ENCODE measurements at places on chromosomes 11 and 22.

DNA sequence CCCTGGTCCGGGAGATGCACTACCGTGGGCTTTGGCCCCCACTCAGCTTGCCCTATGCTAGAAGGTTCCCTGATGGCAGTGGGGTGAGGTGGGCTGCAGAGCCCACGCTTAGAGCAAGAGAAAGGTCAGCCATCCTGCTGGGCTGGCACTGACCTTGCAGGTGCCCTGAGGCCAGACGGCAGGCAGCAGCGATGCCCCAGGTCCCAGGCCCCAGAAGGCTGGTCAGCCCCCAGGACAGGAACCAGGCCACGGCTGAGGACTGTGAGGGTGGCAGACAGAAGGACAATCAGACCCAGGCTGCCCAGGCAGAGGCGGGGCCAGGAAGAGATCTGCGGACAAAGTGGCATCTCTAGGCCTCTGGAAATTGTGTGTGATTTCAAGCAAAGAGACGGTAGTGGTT is 231.7 kb downstream of the CTTN start:
- DNase-seq, result no peak

DNA sequence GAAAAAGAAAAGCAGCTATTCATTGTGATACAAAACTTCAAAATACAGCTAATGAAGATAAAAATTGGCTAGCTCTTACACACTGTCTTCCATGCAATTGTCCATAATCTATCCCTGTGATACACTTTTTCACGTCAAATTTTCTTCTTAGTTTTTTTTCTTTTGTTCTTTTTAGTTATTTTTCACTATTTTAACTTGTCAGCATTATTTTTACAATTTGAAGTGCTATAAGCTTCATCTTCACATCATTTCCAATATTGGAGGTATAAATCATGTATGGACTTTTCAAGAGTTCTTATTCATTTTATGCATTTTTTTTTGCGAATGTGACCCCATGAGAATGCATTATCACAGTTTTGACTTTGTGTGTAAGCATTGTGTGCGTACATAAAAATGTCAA is 4.1 kb downstream of the OR5B17 start:
- no peak for DNase-seq

DNA sequence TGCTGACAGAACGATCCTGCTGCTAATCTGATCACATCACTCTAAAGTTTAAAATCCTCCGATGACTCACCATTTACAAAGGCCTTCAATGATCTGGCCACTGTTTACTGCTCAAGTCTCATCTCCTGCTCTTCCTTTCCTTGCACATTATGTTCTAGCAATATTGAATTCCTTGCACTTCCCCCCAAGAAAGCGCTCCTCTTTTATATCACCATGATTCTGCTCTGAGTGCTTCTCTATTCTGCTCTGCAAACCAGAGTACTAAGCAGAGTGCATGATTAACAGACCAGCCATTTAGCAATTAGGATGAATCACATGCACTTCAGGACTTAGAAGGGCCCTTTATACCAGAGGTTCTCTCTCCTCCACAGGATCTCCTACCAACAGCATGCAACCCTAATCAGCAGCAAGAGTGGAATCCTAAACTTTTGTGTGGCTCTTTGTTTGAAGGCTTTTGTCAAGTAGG is 1122.8 kb upstream of the CCDC90B start:
- DNase-seq, result peak; percentile 0

- DNase-seq, result peak; percentile 79
Observed at GRCh38 chr11:129652835-129653234, 162.8 kb upstream of the TMEM45B start.

GRCh38 chr11:119983240-119983732 is 154.6 kb downstream of the TRIM29 start:
- no peak for DNase-seq

GRCh38 chr11:10678101-10678500 is 15.5 kb downstream of the IRAG1 start:
- no peak for DNase-seq

GRCh38 chr11:68383976-68384501 is 71.6 kb downstream of the LRP5 start:
- DNase-seq, result no peak

DNA sequence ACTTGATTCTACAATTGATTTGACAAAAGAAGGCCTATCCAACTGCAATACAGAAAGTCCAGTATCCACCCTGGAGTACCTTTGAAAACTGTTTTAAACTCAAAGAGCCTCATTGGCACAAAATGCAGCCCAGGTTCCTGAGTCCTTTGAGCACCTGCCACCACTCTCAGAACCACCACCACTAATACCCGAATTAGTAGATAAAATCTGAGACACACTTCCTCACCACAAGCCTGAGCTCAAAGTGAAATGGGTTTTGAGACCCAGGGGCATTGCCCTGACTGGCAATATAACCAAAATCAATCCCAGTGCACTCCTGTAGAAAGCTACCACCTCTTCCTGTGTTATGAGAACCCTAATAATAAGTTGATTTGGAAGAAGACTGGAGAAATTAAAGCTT is 215.7 kb downstream of the CSNK2A3 start:
- no peak for DNase-seq

DNA sequence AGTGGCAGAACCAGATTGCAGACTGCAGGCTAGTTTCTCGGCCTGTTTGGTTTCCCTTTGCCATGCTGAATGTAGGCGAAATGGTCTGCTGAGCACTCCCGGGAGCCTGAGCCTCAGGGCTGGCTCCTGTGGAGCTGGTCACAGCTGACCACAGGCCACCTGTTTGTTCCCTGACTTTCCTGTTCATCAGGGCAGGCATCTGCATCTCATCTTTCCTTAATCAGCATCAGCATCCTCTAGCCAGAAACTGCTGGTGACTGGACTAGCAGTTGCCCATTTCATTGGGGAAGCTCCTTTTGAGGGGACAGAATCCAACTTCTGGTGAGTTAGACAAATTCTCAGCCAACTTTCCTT is 20.2 kb upstream of the C11orf96 start:
- DNase-seq, result no peak

GRCh38 chr11:96218006-96218405 is 125.0 kb downstream of the MAML2 start:
- DNase-seq, result no peak

DNA sequence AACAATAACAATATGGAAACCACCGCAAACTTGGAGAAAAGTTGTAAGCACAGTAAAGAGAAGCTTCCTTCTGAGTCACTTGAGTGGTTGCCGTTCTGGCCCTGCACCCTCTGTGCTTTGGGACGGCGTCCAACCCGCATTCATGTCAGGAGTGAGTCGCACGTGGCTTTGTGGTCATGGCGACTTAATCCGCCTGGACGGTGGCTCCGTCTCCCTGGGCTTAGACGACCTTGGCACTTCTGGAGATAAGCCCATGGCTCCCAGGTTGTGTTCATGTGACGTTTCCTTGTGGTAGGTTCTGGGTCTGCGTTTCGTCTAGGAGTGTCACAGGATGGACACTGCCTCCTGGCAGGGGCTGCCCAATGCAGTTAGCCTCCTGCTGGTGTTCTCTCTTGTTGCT is 40.5 kb downstream of the TPCN2 start:
- DNase-seq, result peak; percentile 56

DNA sequence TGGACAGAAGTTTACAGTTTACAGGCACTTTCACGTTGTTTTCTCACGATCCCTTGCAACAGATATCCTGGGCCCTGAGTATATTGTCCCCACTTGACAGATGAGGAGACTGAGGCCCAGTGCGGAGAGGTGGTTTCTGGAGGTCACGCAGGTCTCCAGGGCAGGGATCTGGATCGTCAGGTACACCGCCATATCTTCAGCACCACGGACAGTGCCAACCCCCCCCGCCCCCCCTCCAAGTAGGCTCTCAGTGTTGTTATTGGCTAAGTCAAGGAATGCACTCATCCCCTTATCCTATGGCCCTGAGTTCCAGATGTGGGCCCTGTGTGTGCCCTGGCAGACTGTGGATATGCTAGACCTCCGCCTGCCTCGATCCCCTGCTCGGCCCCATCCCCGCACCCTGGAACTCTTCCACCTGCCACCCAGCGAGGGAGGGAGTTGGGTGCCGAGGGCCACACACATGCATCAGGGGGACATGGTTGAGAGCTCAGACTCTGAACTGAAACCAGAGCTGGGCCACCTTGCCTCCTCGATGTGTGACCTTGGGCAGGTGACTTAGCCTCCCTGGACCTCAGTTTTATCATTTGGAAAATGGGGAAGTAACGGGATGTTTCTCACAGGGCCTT is 37.5 kb downstream of the MPPED1 start:
- no peak for DNase-seq

DNA sequence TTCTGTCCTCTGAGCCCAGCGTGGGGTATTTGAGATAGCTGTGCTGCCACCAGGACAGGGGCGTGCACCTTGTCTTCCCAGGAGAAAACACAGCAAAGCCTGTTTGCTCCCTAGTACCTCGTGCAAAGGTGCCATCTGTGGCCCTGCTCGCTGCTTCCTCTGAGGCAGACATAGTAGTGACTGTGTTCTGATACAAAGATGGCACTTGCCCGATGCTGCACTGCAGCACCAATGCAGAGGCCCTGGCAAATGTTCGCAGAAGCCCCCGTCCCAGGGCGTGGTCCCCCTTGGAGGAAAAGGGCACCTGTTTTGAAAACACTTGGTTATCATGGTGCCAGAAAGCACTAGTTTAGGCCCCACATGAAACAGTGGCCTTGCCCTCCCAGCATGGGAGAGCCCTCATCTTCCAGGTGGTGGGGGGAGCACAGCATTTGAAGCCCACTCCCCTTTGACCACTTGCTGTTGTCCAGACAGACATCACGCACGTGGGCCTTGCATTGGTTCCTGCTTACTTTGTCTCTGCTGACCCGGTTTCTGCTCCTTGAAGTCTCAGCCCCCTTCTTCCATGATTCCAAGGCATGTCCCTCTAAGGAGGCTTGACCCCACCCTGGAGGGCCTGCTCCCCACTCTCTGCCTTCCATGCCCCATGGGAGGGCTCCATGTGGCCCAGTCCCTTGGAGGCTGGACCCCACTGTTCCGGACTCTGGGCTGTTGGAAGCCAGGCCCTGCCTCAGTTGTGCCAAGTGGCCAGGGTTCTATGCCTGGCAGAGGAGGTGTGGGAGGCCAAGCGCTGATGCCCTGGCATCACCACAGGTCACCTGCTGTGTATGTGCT is 109.4 kb downstream of the KCNQ1OT1 start:
- no peak for DNase-seq

DNA sequence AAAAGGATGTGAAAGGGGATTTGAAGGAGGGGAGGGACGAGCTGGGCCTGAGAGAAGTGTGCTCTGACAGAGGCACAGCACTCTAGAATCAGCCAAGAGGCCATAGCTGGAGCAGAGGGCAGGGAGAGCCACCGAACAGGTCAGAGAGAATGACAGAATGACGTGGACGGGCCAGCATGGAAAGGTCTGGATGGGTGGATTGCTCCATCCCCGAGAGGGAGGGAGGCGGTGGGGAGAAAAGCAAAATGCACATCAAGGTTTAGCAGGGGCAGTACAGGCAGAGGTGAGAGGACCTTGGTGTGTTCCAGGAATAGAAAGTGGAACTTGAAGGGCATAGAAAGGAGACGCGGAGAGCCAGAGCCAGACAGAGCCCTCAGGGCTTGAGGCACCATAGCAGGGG is 6.9 kb downstream of the PMM1 start:
- no peak for DNase-seq

GRCh38 chr11:58576887-58577471 is 1.3 kb upstream of the LPXN start:
- peak; percentile 35 for DNase-seq

DNA sequence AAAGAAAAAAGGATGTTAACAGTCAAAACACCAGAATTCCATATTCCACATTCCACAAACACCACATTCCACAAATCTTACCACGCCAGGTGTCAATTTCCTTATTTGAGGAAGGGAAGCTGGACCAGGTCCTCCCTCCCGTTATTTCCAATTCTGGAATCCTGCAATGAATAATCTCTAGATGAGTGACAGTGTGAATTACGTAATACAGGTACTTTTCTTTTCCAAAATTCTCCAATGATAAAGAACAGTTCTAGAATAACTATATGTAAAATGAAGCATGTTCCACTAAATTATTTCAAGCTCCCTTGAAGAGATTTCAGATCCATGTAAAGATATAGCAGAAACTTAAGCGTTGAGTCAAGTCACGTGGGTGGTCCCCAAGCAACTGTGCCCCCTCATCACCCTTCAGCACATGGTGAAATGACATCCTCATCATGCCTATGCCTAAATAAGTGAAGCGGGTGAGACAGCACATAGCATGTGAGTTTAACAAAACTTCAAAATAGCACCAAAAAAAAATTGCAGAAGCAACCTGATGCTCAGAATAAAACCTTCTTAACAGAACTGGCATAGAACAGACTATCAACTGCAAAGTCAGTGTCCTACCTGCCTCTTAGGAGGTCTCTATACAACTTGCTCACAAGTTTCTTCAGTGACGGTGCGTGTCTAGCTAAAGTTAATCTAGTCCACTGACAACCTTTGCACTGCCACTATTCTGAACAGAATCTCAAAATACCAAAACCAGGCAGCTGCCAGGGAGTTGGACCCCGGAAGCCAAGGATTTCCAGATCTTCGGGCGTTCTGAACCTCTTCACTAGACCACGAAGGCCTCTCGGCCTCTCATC is 876 bp downstream of the NFRKB start:
- DNase-seq, result peak; percentile 14

DNA sequence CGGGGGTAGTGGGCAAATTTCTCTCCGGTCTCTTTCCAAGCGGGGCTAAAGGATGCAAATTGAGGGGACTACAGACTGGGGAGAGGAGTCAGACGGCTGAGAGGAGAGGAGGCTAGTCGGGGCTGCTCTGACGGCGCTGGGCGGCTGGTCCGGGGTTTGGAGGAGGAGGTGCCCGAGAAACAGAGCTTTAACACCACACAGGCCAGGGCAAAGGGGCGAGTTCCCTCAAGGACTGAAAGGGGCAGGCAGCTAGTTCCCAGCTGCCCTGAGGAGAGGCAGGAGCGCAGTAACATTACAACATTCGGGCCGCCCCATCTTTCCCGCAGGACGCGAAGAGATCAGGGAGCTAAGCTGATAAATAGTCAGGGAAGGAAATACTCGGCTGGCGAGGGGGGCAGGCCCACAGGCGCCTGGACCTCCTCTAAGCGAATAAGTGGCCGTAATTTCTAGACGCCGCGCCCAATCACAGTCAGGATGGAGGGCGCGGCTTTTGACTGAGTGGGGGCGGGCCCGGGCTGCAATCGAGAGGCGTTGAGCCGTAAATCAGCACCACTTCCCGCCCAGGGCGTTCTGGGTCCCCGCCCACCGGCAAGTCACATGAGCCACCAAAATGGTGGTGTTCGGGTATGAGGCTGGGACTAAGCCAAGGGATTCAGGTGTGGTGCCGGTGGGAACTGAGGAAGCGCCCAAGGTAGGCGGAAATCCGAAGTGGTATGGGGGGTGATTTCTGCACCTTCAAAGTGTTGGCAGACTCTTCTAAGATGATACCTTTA is at the start of gene TMEM126B:
TSS of gene TMEM126B (plus strand) at position 596 of the 773 bp plus-strand sequence. CDS start at position 611, 15 bp downstream.
- peak; percentile 98 for DNase-seq

- no peak for DNase-seq
Observed at GRCh38 chr11:19288256-19288655, 47.5 kb upstream of the E2F8 start.

- peak; percentile 59 for DNase-seq
Observed at GRCh38 chr22:50260801-50261614, 475 bp downstream of the MAPK12 start.

- no peak for DNase-seq
Observed at GRCh38 chr22:30881361-30882183, 87.0 kb downstream of the MORC2 start.
